ENCODE measurements at places on chromosomes 13 and 19. TPM values are rescaled to one million over a fixed set of nuclear protein-coding genes. Genes with fewer than 3 reads are reported as not detected.

GRCh38 chr13:71338070-71338469 is 528.9 kb downstream of the DACH1 start:
- DNase-seq, result no peak

DNA sequence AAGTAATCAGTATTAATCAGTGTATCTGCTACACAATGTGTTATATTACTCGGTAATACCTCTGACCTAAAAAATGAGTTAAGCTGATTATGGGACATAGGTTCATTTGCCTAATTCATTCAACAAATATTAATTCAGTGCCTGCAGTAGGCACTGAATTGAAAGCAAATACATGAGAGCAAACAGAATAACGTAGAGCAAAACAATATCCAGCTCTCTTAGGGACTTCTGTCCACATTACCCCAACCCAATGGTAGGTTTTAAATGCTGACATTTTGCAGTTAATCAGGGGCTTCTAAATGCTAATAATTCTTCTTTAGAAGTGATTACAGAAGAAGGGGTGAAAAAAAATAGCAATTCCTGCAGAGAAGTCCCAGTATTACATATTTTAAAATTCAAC is 4.9 kb downstream of the RCBTB2 start:
- DNase-seq, result no peak

GRCh38 chr13:29845440-29846056 is 4.9 kb downstream of the UBL3 start:
- DNase-seq, result no peak

The CPAMD8 gene
- 34.2 TPM for polyA plus RNA-seq

GRCh38 chr13:108963846-108964600 is 334.6 kb downstream of the MYO16 start:
- no peak for DNase-seq

GRCh38 chr13:74450964-74451363 is 316.8 kb upstream of the KLF12 start:
- DNase-seq, result no peak

The PCSK4 gene
- 4.4 TPM for polyA plus RNA-seq

GRCh38 chr19:48926909-48927308 is 6.6 kb upstream of the DHDH start:
- no peak for DNase-seq

DNA sequence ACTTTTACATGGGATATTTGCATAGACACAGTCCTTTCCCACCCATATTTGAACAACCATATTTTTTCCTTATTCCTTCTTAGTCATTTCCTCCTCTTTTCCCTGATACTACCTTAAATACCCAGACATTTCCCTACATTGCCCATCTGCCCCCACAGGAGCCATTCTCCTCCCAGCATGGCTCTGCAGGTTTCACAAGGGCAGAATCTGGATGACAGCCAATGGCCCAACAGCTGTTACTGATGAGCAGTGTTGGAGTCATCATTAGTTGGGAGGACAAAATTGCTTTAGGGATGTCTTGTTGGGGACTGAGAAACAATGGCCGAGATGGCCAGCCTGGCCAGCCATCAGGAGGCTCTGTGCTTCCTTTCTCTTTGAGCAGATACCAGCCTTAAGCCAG is 209.5 kb downstream of the KLF5 start:
- DNase-seq, result no peak

GRCh38 chr13:21957833-21958232 is 287.0 kb downstream of the FGF9 start:
- no peak for DNase-seq

DNA sequence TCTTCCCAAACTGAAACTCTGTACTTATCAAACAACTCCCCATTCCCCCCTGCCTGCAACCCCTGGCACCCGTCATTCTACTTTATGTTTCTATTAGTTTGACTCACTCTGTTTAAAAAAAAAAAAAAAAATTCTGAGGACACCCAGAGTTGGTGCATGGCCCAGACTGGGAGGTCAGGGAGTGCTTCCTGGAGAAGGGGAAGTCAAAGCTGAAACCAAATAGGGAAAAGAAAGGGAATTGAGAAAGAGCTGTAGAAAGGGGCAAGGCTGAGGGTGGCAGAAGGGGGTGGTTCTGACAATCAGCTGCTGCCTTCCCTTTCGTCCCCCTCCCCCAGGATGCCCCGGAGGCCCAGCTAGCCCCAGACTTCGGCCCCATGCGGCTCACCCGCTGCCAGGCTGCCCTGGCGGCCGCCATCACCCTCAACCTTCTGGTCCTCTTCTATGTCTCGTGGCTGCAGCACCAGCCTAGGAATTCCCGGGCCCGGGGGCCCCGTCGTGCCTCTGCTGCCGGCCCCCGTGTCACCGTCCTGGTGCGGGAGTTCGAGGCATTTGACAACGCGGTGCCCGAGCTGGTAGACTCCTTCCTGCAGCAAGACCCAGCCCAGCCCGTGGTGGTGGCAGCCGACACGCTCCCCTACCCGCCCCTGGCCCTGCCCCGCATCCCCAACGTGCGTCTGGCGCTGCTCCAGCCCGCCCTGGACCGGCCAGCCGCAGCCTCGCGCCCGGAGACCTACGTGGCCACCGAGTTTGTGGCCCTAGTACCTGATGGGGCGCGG is 9.0 kb upstream of the STRN4 start:
- DNase-seq, result no peak

DNA sequence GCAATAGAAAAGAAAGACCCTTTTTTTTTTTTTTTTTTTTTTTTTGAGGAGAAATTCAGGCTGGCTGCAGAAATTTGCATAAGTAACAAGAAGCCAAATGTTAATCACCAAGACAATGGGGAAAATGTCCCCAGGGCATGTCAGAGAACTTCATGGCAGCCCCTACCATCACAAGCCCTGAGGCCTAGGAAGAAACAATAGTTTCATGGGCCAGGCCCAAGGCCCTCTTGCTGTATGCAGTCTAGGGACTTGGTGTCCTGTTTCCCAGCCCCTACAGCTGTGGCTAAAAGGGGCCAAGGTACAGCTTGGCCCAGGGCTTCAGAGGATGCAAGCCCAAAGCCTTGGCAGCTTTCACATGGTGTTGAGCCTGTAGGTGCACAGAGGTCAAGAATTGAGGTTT is 88.4 kb upstream of the TPP2 start:
- no peak for DNase-seq

DNA sequence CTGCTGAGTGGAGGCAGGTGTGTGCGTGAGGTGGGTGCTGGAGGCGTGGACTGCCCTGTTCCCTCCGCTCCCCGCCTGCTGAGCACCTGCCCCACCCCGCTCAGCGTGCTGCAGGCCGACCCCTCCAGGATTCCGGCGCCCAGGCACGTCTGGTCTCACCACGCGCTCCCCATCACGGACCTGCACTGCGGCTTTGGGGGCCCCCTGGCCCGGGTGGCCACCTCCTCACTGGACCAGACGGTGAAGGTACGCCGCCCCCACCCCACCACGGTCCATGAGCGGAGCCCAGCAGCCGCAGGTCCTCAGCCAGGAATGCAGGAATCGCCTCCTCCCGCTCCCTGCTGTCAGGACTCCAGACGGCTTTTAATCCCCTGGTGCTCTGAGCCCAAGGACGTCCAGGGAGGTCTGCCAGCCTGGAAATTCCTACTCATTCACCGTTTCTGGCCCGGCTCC is 6.0 kb downstream of the WDR18 start:
- DNase-seq, result no peak

The PPM1N gene
- polyA plus RNA-seq, result 0.24 TPM

GRCh38 chr13:67619995-67620380 is 389.9 kb upstream of the PCDH9 start:
- DNase-seq, result no peak

DNA sequence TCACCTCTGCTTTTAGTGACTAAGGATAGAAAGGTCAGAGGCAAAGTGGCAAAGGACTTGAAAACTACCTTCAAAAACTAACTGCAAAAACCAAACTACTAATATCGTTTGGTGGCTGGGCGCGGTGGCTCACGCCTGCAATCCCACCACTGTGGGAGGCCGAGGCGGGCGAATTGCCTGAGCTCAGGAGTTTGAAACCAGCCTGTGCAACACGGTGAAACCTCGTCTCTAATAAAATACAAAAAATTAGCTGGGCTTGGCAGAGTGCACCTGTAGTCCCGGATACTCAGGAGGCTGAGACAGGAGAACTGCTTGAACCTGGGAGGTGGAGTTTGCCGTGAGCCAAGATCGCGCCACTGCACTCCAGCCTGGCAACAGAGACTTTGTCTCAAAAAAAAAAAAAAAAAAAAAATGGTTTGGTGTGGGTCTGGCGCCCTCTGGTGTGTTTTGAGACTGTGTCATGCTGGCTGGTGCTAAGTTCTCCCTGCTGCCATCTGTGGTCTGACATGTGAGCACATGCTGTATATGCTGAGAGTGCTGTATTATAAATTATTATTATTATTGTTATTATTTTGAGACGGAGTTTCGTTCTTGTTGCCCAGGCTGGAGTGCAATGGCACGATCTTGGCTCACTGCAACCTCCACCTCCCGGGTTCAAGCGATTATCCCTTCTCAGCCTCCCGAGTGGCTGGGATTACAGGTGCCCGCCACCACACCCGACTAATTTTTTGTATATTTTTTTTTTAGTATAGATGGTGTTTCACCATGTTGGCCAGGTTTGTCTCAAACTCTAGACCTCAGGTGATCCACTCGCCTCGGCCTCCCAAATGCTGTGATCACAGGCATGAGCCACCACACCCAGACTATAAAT is 36.0 kb upstream of the RNF17 start:
- no peak for DNase-seq

DNA sequence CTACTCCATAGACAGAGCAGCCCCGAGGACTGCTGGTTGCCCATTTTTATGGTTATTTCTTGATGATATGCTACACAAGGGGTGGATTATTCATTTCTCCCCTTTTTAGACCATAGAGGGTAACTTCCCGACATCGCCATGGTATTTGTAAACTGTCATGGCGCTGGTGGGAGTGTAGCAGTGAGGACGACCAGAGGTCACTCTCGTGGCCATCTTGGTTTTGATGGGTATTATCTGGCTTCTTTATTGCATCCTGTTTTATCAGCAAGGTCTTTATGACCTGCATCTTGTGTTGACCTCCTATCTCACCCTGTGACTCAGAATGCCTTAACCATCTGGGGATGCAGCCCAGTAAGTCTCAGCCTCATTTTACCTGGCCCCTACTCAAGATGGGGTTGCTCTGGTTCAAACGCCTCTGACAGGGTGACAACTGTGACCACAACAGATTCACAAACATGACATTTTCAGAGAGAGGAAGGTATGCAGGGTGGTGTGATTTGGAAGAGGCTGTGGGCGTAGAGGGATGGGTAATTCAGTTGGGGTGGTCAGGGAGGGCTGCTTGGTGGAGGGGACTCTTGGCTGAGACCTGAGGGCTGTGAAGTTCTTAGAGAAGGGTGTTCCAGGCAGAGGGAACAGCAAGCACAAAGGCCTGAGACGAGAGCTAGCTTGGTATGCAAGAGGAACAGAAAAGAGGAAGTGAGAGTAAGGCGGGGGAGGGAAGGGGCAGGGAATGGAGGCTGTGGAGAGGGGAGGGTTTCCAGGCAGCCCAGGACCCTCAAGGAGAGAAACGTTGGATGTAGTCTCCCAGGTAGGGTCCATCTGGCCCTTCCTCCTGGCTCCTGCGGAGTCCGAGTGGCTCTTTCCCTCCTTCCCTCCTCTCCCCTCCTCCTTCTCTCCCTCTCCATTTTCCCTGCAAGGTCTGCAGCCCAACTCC is 23.5 kb downstream of the FAM187B start:
- DNase-seq, result no peak

The NXNL1 gene
- not detected for polyA plus RNA-seq

The B9D2 gene
- 5.5 TPM for polyA plus RNA-seq

DNA sequence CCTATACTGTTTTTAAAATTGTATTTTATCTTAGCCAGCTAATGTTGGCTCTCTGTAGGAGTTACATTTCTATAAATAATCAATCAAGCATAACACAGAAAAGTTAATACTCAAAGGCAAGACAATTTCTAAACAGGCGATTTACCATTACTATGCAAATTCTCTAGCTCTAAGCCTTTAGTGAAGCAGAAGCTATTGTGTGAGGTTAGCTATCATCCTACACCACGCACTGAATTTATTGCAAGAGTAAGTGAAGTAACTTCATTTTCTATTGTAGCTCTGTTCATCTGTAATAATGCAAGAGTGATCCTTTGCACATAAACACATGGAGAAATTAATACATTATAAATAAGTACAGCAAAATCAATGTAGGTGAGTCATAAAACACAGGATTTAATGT is 439.3 kb downstream of the PCDH9 start:
- DNase-seq, result no peak

The OR7A5 gene
- polyA plus RNA-seq, result not detected
